ENCODE measurements at places on chromosomes 2 and 18. TPM values are rescaled to one million over a fixed set of nuclear protein-coding genes. Genes with fewer than 3 reads are reported as not detected.

ICOS gene
- polyA plus RNA-seq = 0.49 TPM

CNDP1 gene
- 0.10 TPM for polyA plus RNA-seq

RBM45 gene
- polyA plus RNA-seq = 8.8 TPM

CYP27C1 gene
- polyA plus RNA-seq = 0.07 TPM

CNGA3 gene
- polyA plus RNA-seq = 0.06 TPM

TUBB8B gene
- 0.38 TPM for polyA plus RNA-seq

ALLC gene
- polyA plus RNA-seq = 0.06 TPM

DHX57 gene
- 7.7 TPM for polyA plus RNA-seq

ODC1 gene
- 115 TPM for polyA plus RNA-seq

CSRNP3 gene
- 1.1 TPM for polyA plus RNA-seq

CTLA4 gene
- 1.8 TPM for polyA plus RNA-seq

ANKRD29 gene
- polyA plus RNA-seq = 60.9 TPM

LINC00305 gene
- polyA plus RNA-seq = not detected

DRC1 gene
- polyA plus RNA-seq = 2.5 TPM

RAPH1 gene
- polyA plus RNA-seq = 9.6 TPM

MEMO1 gene
- polyA plus RNA-seq = 31.0 TPM

SLC5A7 gene
- polyA plus RNA-seq = 0.39 TPM

BMP10 gene
- not detected for polyA plus RNA-seq

OTOS gene
- not detected for polyA plus RNA-seq
